ENCODE measurements at places on chromosomes 6 and 20.

- no peak for DNase-seq
Measured at GRCh38 chr6:151730496-151730870, 77.0 kb upstream of the ESR1 start.

- no peak for DNase-seq
Measured at GRCh38 chr6:86152546-86152945, 509.9 kb upstream of the SYNCRIP start.

DNA sequence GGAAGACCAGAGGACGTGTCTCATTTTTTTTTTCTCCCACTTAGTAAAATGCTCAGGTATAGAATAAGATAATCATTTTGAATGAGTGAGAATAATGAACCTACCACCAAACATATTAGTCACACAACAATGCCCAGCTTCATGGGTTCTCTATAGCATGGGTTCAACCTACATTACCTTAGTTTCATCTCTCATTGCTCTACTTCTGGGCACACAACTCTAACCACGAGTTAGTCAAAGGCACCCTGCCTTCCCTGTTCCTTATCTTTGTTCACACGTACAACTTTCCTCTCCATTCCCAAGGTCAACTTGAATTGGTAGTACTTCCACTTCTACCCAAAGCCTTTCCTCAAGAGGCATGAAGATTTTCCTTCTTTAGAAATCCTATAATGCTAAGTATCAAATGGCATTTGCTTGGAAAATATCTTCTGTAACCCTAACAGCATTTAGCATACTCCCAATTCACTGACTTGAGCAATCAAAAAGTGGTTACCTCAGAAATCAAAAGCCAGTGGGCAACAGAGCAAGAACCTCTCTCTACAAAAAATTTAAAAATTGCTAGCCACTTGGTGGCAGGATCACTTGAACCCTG, 20.9 kb downstream of the DEK start:
- no peak for DNase-seq

DNA sequence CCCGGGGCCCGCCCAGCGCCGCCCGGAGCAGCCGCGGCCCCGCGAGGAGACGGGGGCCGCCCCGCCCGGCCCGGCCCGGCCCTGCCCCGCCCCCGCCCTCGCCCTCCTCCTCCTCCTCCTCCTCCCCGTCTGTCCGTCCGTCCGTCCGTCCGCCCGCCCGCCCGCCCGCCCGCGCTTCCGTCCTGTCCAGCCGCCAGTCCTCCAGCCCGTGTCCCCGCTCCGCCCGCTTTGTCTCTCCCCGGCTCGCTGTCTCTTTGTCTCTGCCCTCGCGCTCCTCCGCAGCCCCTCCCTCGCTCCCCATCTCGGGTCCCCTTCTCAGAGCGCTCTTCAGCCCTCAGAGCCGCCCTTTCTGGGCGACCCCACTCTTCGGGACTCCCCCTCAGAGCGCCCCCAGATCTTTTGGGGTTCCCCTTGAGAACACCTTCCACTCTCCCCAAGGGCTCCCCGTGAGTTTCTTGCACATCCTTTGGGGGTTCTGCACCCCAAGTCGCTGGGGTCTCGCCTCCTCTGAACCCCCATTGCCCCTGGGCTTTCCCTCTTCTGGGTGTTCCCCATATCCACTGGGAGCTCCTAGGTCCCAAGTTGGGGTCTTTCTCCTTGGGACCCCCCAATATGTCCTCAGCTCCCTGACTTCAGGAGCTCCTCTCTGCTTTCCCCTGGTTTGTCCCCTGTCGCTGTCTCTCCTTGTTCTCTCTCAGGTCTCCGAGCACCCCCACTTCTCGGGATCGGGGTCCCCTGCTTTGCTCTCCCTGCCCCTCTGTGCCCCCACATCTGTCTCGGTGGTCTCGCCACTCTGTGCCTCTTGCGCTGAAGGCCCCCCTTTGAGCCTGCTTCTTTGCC, 79.5 kb upstream of the MYL9 start:
- no peak for DNase-seq

DNA sequence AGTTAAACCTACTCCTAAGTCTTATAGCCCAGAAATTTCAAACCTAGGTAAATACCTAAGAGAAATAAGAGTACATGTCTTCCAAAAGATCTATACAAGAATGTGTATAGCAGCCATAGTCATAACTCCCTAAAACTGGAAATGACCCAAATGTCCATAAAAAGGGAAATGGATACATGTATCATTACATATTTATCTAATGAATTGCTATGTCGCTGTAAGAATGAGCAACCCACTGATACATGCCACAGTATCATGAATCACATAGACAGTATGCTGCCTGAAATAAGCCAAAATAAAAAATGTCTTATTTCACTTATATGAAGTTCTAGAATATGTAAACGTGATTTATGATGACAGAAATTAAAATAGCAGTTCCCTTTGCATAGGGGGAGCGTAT, 679.5 kb downstream of the MAFB start:
- no peak for DNase-seq

- no peak for DNase-seq
Measured at GRCh38 chr6:1587977-1588376, 21.7 kb upstream of the FOXC1 start.

DNA sequence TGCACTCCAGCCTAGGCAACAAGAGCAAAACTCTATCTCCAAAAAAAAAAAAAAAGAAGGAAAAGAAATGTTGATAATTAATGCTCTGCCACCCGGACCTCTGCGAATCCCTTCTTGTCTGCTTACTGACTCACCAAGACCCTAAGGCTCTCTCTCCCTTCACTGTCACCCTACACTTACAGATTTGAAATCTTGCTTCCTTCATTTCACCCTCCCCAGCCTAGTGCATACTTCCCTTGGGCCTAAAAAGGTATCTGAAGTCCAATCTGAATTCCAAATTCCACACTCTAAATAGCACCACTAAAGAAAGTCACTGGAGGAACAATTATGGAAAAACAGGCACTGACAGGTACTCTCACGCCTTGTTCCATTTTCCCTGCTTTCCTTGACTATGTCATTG, 9.4 kb upstream of the PHF20 start:
- DNase-seq, result no peak

- no peak for DNase-seq
Measured at GRCh38 chr6:112576423-112576822, 229.3 kb downstream of the RFPL4B start.

GRCh38 chr20:21514553-21515251, 838 bp upstream of the NKX2-2 start:
- DNase-seq, result no peak

DNA sequence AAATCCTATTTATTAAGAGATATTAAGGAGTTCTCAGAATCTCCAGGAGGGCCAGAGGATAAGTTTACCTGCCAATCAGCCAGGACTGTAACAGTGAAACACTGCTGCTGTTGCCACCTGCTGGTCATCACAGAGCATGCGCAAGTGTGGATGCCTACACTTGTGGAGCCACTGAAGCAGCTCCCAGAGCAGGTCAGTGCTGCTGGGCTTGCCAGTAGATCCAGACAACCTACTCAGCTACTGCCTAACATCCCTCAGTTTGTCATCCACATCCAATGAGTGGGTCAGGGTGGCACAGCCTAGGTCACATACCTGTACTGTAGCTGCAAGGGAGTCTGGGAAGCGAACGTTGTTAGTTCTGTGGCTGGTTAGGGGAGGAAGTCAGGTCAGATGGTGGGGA, 18.3 kb upstream of the NHSL1 start:
- peak; percentile 23 for DNase-seq

DNA sequence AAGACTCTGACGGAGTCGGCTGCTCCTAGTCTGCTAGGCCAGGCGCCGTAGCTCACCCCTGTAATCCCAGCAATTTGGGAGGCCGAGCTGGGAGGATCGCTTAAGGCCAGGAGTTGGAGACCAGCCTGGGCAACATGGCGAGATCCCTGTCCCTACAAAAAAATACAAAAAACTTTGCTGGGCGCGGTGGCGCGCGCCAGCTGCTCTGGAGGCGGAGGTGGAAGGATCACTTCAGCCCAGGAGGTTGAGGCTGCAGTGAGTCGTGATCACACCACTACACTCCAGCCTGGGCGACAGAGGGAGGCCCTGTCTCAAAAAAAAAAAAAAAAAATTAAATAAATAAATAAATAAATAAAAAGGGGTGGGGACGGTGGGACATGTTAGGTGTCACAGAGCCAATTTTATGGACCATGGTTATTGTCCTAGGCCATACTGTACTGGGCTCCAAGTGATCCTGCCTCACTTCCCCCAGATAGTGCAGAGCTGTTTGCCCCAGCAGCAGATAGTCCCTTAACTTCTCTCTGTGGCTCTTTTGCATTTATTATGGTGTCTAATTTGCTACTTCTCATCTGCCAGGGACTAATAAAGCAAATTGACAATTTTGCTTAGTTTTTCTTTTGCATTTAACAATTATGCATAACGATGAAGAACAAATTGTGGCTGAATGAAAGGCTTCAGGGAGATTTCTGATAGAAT, 5.2 kb downstream of the PI16 start:
- DNase-seq, result no peak

- no peak for DNase-seq
Measured at GRCh38 chr6:129759796-129760605, 50.0 kb upstream of the ARHGAP18 start.

DNA sequence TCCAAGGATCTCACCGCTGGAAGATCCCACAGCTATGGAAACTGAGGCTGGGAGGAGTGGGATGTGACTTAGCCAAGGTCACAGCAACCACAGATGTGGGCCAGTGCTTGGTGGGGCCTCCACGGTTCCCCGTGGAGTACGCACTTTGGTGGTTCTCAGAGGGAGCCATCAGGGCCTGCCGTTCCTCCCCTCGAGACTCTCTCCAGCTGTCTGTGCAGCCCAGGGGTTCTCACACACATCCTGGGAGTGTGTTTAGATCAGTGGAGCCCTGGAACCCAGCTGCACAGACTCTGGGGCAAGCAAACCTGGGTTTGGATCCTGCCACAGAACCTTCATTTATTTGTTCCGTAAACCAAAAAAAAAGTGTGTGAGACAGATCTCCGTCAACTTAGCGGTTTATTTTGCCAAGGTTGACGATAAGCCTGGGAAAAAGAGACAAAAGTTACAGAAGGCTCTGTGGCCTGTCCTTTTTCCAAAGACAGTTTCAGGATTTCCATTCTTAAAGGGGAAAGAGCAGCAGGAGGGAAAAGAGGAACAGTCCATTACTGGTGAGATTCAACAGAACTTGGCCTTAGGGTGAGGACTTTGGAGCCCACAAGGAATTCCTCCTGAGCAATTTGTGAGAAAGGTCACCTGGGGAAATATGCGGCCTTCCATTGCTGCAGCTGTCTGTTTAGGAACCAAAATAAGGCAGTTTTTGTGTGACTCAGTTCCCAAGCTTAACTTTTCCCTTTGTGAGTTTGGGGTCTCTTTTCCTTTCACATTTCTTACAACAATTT, 13.6 kb upstream of the MYMX start:
- no peak for DNase-seq

DNA sequence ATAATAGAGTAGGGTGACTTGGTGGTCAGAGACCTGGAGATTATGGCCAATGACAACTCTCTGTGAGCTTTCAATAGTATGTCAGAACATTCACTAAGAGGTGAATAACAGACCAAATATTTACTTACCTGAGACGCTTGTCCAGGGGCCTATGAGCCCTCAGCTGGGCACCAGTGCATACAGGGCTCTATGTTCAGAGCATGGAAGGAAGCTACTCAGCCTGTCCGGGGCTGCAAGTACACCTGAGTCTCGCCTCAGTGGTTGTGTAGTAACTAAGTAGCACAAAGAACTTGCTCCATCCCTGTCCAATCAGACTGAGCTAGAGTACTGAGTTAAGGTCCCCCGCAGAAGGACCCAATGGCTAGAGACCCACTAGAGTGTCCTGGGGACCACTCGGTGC, 11.6 kb upstream of the SCGN start:
- no peak for DNase-seq

DNA sequence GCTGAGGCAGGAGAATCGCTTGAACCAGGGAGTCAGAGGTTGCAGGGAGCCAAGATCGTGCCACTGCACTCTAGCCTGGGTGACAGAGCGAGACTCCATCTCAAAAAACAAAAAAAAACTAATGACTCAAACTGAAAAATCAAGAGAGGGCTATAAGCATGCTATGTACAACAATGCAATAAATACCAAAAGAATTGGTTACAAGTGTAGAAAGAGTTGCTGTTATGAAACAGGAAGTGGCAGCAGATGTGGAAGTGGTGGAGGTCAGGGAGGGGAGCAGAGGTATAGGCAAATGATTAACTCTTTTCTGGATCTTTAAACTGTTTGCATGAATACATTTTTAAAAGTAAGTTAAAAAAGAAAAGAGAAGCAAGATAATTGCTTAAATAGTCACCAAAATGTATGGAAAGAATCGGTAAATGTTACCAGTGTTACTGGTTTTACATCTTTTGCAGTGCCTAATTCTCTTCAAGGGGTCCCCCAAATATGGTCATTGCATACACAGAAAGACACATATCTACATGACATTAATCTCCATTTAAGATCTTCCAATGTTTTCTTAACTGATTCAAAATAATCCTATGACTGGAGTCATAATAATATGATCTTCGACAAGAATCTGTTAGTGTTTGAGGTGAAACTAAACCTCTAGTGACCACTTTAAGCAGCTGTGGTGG, 15.0 kb downstream of the CALHM6 start:
- no peak for DNase-seq
